Femur (tissue), 1 donor: ENCODE measurements at places on chromosomes 2 and 18.

DNA sequence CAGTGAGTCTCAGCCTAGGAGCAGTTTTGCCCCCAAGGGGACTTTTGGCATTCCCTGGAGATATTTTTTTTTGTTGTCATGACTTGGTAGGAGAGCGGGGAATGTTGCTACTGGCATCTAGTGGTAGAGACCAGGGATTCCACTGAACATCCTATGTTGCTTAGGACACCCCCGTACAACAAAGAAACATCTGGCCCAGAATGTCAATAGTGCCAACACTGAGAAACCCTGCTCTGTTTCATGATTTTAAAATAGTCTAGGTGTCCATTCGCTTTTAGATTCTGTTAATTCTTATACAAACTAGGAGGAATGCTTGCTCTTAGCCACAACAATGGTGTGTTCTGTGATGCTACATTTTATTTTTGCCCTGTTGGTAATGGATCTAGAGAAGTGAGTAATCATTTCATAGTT is 225.8 kb upstream of the SIX3 start:
- no peak for DNase-seq

DNA sequence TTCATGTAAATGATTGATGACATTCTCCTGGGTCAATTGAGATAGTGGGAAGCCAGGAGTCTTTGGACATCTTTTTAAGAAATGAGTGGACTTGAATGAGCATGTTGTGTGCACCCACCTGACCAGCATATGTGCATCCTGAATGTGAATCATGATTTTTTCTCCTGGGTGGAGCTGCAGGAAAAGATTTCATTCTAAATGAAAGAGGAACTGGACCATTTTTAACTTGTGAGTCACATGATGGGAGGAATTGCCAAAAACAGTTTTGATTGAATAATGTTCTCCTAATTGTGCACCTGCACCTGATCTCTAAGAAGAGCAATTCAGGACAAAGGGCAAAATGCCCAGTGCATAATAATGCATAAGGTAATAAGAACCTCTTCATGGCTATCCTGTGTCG is 32.3 kb downstream of the COPS8 start:
- no peak for DNase-seq

DNA sequence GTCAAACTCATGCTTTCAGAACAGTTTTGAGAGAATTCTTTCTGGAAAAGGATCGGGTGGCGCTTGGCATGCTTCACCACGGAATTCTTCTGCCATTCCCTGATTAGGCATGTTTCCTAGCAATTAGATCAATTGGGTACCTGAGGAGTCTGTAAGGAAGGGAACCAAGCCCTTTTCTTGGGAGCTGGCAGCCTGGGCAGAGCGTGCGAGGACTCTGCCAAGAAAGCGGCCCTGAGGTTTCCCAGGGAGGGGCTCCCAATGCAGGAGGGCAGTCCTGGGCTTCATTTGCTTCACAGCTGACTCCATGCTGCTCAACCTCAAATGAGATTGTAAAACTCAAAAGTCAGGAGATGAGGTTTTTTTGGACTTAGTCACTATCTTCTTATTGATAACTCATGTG is 60.3 kb downstream of the MYCN start:
- DNase-seq, result no peak

DNA sequence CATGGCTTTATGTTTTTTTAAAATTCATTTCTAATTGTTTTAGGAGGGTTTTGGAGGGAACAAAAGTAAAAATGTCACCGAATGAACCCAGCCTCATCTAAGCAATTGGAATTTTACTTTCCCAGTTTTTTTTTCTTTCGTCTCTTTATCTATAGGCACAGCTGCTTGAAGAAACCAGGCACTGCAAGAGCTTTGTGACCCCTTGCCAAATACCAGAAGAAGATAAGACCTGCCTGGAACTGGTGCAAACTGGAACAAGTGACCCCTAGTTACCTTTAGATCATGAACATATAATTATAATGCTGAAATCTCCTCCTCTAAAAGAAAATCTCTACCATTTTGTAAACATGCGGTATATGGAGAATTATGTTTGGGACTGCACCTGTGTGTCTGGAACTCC is 100.9 kb downstream of the TSN start:
- no peak for DNase-seq

DNA sequence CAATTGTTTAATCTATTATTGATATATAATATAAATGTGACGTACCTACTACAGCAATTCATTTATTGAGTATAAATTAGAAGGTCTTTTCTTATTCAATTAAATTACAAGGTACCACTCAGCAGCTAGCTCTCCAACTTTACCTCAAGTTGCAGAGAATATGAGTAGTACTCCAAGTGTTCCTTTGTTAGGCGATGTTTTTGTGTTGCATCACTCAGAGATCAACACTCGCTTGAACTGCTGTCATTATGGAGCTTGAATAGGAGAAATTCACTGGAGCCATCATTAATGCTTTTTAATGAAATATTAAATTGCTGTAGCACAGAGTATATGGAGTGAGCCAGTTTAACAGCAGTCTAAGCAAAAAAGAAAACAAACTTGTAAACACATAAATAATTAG is 320.0 kb downstream of the FSIP2 start:
- DNase-seq, result no peak

GRCh38 chr2:181456660-181457120 is 496 bp upstream of the ITGA4 start:
- DNase-seq, result peak; percentile 67

- no peak for DNase-seq
Measured at GRCh38 chr2:119255760-119256581, 32.3 kb downstream of the STEAP3 start.

- no peak for DNase-seq
Measured at GRCh38 chr18:31143025-31143424, 19.6 kb downstream of the DSC1 start.

DNA sequence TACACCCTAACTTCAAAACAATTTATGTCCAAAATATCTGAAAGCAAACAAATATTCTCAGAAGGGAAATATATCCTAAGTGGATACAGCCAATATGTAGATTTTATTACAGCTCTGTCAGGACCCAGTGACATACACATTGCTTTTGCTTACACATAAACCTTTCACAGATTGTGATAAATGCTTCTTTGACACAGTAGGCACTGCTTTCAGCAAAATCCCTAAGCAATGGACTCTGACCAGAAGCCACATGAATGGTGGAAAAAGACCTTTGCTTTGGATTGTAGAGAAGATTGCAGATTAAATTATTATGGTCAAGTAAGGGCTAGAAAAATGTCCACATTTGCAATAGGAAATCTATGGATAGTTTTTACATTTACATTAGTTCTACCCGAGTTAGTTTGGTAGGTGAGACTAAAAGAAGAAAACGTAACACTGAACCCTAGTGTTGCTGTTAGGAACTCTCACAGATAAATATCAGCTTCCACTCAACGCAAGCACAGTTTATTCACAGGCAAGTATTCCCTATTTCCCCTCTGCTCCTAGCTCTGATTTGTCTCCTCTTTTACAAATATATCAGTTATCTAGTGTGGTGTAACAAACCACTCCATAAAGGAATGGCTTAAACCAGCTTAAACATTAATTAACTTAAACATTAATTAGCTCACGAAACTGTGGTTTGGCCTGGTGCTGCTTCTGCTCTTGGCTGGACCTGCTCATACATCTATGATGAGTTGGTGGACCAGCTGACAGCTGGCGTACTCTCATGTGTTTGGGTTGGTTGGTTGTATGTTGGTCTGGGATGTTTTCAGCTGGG is 23.6 kb upstream of the SERPINE2 start:
- DNase-seq, result no peak

- DNase-seq, result no peak
Measured at GRCh38 chr2:234880551-234881211, 71.1 kb upstream of the SH3BP4 start.

DNA sequence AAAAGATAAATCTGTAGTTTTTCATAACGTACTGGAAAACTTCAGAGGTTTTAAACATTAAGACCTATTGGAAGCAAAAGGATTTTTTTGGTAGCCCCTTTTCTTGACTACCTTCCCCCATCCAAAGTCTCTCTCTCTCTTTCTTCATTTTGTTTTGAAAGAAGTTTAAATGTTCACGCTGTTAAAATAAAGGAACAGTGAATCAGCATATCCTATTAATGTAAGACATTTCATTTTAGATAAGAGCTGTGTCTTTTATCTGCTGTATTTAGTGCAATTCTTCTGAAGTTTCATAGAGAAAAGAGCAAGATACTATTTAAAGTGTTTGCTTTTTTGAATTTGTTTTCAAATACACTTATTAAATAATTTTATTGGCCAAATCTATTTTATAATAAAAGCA is 205.5 kb upstream of the POU3F3 start:
- DNase-seq, result no peak

DNA sequence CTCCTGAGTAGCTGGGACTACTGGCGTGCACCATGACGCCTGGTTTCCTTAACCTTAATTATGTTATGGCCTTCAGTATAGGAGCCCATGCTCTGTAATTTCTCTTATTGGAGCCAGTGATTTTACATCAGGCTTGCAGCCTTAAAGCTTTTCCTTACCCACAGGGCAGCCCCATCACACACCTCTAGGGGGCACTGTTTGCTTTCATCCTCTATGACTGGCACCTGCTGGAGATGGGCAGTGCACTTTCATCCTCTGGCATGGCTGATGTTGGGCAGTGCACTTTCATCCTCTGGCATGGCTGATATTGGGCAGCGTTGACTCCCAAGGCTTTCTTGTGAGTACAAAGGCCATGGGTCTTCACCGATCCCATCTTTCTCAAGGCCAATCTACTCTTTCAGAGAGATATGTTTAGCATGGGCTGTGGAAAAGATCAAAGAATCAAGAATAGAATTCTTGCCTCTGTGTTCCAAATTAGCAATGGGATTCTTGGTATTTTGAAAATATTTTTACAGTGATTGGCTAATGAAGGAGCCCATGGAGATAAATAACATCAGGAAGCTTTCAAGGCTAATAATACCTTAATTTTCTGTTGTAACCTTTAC is 80.7 kb upstream of the MEX3C start:
- peak; percentile 18 for DNase-seq

DNA sequence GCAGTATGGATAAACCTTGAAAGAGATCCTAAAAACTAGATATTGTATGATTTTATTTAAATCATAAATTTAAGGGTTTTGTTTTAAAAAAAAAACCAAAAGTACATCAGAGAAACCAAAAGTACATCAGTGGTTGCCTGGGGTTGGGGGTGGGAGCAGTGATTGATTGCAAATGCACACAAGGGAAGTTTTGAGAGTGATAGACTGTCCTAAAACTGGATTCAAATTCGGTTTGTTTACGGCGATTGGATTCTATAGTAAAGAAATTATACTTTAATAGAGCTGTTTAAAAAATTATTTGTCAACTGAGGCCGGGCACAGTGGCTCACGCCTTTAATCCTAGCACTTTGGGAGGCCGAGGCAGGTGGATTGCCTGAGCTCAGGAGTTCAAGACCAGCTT is 179.8 kb downstream of the METTL4 start:
- no peak for DNase-seq

DNA sequence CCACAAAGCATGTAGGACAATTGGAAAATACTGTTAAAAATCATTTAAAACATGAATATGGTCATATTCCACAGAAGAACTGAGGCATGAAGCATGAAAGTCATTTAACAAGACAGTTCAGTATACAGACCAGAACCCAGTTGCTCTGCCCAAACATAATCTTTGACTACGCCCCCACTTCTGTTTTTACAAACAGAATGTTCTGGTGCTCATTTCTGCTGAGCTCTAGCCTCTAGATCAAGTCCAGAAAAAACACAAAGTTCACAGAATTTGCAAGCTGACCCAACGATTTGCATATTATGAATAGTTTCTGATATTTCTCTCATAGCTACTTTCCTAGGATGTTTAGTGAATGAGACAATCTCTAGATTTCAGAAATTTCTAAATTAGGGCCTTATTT is 424.9 kb downstream of the PID1 start:
- no peak for DNase-seq

DNA sequence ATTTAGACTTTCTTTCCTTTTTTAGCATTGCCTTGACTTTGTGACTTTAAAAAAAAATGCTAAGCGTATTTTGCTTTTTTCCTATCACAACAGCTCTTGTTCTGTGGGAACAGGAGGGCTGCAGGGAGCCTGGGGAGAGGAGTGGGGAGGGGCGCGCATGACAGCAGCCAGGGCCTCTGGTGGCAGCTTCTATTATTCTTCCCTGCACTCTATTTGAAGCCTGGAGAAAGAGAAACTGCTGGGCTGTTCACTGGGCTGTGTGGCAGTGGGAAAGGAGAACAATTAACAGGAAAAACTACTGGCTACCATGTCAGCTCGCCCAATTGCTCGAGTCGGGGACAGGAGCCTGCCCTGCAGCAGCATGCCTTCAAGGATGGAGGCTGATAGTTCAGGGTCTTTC is 119.0 kb upstream of the ZBTB14 start:
- no peak for DNase-seq

GRCh38 chr2:137155356-137156104 is 390.2 kb downstream of the THSD7B start:
- DNase-seq, result no peak

DNA sequence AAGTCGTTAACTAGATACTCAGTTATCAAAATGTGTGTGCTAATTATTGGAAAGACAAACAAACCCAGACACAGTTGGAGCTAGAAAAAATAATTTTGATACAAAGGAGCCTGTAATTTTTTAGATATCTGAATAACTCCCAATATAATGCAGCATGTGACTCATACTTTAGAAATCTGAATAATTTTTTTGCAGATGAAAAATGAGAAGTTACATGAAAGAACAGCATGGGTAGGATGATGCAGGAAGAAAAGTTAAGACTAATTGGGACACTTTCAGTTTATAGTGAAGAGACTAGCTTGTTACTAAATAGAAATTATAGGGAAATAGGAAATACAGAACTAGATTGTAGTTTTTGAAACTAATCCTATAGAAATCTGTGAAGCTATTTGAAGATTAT is 945.8 kb downstream of the CBLN2 start:
- no peak for DNase-seq

DNA sequence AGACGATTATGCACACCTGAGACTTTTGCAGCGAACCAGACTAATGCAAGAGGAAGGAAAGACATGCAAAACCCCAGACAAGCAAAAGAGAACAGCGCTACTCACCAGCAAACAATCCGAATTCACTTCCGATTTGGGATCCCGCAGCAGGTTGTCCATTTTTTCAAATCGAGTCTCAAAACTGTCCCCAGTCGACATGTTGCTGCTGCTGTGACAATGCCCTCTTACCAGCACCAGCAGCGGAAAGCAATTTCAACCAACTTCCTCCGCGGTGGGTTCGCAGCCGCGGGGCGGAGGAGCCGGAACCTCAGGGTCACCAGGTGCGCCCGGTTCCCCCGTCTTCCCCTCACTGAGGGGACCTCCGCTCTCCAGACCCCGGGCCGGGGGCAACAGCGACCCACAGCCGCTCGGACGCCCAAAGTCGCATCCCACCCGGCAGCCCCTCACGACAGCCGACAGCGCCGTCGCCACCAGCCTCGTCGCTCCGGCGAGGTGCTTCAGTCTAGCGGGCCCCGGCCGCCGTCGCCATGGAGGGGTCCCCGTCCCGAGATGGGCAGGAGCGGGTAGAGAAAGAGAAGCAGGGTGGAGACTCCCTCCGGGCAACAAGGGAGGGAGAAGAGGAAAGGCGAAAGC is 784 bp downstream of the ROCK1 start:
- DNase-seq, result peak; percentile 61

DNA sequence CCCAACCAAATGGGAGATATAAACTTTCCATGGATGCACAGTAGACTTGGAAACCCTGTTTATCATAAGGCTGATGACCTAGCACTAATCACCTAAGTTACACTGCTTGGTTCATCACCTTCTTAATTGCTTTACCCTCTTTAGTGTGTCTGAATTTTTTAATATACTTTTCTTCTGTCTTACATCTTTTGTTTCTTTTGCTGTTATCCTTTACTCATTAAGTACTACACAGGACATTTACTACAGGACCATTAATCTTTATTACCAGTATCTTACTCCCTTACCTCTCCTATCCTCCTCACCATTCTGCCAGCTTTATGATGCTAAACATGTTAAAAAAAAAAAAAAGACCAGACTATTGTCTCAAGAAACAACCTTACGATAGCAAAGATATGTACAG is 333.6 kb downstream of the KIAA1328 start:
- DNase-seq, result no peak
